ENCODE measurements at places on chromosomes 2 and 18. TPM values are rescaled to one million over a fixed set of nuclear protein-coding genes. Genes with fewer than 3 reads are reported as not detected.

Gene COL5A2
- 1.8 TPM for total RNA-seq

Gene VPS54
- 13.2 TPM for total RNA-seq

Gene CCDC141
- total RNA-seq = 5.3 TPM

Gene GREB1
- total RNA-seq = 2.2 TPM

Gene PSD4
- 200 TPM for total RNA-seq

Gene MGAT4A
- 108 TPM for total RNA-seq

Gene C2orf15
- 1.9 TPM for total RNA-seq

Gene SPATA3
- 1.9 TPM for total RNA-seq

Gene FKBP7
- 3.0 TPM for total RNA-seq

Gene SPC25
- total RNA-seq = 25.2 TPM

All from activated T-cell treated with anti-CD3 and anti-CD28 coated beads, Interleukin-2, amount 50 U/mL, for 72 hours (primary cell).